ENCODE measurements at places on chromosomes 12 and 14. TPM values are rescaled to one million over a fixed set of nuclear protein-coding genes. Genes with fewer than 3 reads are reported as not detected.
A peak's percentile ranks its signal among the peaks of the same experiment; 100 is the strongest.

NPFF gene
- total RNA-seq = not detected

LRRIQ1 gene
- 33.2 TPM for total RNA-seq

GRCh38 chr12:13193505-13194231 is 2.9 kb upstream of the EMP1 start:
- H3K27ac ChIP-seq = no peak overlapping the region
- no peak overlapping the region for H3K4me3 ChIP-seq
- no peaks in the 10 kb centered on the region for H3K36me3 ChIP-seq
- peaks cover 69% of the 10 kb centered on the region for H3K4me1 ChIP-seq
- peak; percentile 77 for DNase-seq

- no peaks in the 10 kb centered on the region for H3K27me3 ChIP-seq
- no peak for DNase-seq
- no peaks in the 10 kb centered on the region for H3K4me1 ChIP-seq
These were observed 103.3 kb upstream of the BTG1 start for GRCh38 chr12:92248977-92249376.

GRCh38 chr12:88922816-88923215 is 342.5 kb upstream of the KITLG start:
- DNase-seq = no peak
- H3K4me1 ChIP-seq = no peaks in the 10 kb centered on the region
- H3K27me3 ChIP-seq = no peaks in the 10 kb centered on the region
- no peaks in the 10 kb centered on the region for H3K36me3 ChIP-seq
- no peak overlapping the region for H3K4me3 ChIP-seq
- H3K27ac ChIP-seq = no peak overlapping the region

- peaks cover 9% of the 10 kb centered on the region for H3K4me1 ChIP-seq
- peaks cover 3% of the 10 kb centered on the region for H3K36me3 ChIP-seq
- DNase-seq = no peak
- no peak overlapping the region for H3K4me3 ChIP-seq
- H3K27me3 ChIP-seq = no peaks in the 10 kb centered on the region
These were observed 199.1 kb upstream of the PRMT8 start for GRCh38 chr12:3291939-3292338.

- no peaks in the 10 kb centered on the region for H3K4me1 ChIP-seq
- no peak overlapping the region for H3K27ac ChIP-seq
These were observed 65.2 kb downstream of the ACSS3 start for GRCh38 chr12:81143057-81143456.

All from lung (tissue), 17 donors.